ENCODE measurements at places on chromosomes 7 and 10.

DNA sequence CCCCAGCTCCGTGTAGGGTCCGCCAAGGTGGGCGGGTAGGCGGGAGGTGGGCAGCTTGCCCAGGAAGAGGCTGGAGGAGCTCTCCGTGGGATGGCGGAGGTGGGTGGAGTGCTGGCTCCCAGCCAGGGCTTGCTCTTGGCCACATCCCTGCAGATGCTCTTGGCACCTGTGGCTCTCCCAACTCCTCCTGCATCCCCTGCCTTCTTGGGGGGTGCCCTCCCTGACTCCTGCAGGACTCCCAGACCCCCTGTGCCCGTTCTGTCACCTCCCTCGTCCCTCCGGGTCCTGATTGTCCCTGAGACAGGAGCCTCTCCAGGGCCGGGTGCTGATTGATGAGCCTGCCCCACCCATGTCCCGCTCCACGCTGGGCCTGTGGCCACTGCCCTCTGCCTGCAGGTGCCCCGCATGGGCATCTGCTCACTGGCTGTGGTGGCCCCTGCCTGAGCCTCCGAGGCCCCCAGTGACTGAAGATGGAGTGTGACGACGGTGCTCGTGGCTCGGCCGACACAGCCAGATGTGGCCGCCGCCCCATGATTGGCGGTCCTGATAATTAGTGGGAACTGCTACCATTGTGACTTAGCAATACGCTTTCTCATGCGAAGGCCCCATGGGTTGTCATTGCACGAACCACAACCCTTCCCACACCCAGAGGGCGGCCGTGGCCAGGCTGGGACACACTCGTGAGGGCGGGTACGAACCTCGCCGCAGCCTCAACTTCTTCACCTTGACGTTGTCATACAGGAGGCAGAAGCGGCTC is 23.6 kb downstream of the CFAP46 start:
- DNase-seq: no peak

DNA sequence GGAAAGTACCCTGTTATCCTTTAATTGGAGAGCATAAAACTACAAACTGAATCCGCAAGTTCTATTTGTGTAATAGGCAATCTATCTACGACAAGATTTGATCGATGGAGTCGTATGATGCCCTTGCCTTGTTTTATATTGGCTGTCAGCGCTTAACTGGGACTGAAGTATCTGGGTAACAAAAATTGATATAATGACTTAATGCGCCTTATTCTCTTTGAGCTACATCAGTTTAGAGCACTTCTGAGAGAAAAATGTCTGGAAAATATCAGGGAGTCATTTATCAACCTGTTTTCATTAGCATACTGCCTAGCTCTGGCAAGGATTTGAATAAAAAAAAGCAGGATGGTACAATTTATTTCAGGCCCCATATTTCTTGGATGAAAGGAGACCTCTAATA is 262.1 kb downstream of the LRMDA start:
- no peak for DNase-seq

DNA sequence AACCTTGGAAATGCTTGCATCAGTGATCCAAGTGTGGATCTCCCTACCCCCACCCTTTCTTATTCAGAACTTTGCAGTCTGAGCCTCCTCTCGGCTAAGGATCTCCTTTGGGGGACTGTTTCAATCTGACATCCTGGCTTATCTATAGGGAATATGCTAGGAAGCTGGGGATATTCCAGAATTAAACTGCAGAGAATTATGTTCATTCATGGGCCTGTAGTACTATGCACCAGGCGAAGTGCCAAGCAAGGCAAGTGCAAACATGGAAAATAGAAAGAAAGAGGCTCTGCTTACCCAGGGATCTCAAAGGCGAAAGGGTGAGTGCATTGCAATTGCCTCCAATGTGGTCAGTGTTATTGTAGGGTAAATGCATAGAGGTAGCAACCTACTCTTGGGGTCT is 96.5 kb downstream of the CACNB2 start:
- DNase-seq: no peak

DNA sequence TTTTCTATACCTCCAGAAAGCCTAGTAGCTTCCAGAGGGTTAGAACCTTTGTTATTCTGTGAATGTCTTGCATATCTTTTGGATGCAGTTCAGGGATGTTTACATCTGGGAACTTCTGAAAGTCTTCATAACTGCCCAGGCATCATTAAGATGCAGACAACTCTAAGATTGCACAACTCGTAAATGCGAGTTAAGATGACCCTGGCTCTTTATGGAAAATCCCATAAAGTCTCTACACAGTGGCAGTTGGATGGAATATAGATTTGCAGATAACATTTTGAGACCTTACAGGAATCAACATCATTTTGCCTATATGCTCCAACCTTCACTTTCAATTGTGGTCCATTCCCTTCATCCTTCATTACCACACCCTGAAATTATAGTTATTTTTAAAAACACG is 151.7 kb downstream of the CREB5 start:
- DNase-seq: no peak

- no peak for DNase-seq
Measured at GRCh38 chr10:30782537-30783461, 153.2 kb upstream of the LYZL2 start.

DNA sequence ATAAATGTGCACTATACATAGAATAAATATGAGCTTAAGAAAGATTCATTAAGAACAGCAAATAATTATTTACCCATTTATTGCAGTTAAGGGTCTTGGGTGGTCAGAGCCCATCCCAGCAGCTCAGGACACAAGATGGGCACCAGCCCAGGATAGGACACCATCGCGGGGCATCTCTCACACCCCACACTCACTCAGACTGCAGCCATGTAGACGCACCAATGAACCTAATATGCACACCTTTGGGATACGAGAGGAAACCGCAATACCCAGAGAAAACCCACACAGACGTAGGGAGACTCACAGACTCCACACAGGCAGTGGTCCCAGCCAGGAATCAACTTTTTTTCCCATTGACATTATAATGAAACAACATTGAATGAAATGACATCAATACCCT is 36.0 kb downstream of the CARD11 start:
- DNase-seq: no peak

- no peak for DNase-seq
Measured at GRCh38 chr7:26525398-26526264, 234.0 kb downstream of the SNX10 start.

- DNase-seq: peak; percentile 26
Measured at GRCh38 chr7:100407285-100408180, 21.0 kb downstream of the ZCWPW1 start.

Measured in NCI-H1930 (cell line).